ENCODE measurements at places on chromosomes 5 and 9.

DNA sequence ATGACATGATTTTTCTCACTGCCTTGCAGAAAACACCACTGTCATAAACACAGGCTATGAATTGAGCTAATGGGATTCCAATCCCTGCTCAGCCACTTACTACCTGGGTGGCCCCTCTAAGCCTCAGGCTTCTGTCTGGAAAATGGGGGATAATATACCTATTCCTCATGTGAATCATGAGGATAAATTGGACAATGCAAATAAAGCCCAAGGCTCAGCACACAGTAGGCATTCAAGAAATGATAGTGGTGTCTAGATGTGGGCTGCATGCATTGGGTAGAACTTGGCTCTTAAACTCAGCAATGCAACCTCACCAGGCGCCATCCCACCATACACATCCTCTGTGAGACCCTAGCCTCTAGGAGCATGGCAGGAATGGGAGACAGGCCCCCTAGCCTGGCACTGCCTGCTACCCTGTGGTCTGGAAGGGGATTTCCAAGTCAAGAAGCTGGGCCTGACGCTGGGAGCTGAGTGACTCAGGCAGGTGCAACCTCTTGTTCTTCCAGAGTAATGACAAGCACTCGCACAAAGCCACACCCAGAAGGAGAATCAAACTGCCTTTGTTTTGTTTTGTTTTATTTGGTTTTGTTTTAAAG lies 2.3 kb upstream of the TNIP1 start:
- peak; percentile 50 for DNase-seq

DNA sequence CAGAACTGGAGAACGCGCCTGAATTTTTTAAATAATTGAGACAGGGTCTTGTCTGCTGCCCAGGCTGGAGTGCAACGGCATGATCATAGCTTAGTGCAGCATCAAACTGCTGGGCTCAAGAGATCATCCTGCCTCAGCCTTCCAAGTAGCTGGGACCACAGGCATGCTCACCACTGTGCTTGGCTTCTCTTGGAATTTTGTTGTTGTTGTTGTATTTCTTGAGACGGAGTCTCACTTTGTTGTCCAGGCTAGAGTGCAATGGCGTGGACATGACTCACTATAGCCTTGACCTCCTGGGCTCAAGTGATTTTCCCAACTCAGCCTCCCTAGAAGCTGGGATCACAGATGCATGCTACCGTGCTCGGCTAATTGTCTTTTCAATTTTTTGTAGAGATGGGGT lies 58.4 kb upstream of the DAB2IP start:
- DNase-seq = no peak

- no peak for DNase-seq
Observed at GRCh38 chr5:5650242-5650641, 227.8 kb downstream of the ICE1 start.

- DNase-seq = no peak
Observed at GRCh38 chr9:69861011-69861410, 40.4 kb downstream of the CFAP95 start.

DNA sequence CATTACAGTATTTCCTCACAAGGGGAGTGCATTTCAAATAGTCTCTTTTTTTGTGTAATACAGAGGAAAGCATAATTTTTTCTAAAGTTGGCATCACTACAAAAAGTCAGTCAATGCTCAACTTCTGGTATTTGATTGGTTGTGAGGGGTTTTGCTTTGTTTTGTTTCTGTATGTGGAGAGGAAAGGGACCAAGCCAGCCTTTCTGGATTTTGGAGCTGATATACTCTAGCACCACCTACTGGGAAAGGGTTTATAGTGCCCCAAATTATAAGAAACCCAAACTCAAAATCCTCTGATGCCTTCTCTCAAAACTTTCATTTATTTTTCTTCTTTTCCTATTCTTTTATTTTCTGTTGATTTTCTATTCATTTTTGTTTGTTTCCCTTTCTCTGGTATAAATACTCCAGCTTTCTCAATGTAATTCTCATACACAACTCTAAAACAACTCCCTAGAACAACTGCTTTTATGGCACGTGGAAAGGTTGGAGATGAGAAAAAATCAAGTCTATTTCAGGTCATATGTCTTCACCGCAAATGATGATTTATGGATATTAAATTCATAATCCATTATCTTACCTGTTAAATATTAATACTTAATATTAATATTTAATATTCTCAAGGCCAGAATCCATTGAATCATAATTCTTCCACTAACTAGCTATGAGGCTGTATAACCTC lies 69.5 kb upstream of the ANXA1 start:
- DNase-seq = no peak

DNA sequence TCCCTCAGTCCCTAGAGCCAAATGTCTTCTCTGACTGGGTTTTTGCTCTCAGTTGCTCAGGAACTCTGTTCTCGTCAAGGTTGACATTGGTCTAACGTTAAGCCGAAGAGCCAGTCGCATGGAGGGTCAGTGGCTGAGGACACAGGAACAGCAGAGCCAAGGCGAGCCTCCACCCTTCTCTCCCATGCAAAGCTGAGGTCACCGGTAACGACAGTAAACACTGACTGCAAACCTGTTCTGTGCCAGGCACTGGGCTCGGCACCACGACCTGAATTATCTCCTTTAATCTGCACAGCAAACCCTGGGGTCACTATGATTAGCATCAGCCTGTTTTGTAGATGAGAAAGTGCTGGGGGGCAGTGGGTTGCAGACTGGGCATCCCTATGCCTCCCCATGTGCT lies 171.0 kb downstream of the COL23A1 start:
- no peak for DNase-seq

GRCh38 chr9:84781458-84781857 lies 111.9 kb downstream of the NTRK2 start:
- DNase-seq = no peak

GRCh38 chr5:132268769-132269551 lies 11.5 kb downstream of the PDLIM4 start:
- DNase-seq = no peak

GRCh38 chr9:114282926-114283325 lies 40.0 kb upstream of the ORM1 start:
- no peak for DNase-seq

- no peak for DNase-seq
Observed at GRCh38 chr9:130296783-130297055, 31.2 kb downstream of the HMCN2 start.

DNA sequence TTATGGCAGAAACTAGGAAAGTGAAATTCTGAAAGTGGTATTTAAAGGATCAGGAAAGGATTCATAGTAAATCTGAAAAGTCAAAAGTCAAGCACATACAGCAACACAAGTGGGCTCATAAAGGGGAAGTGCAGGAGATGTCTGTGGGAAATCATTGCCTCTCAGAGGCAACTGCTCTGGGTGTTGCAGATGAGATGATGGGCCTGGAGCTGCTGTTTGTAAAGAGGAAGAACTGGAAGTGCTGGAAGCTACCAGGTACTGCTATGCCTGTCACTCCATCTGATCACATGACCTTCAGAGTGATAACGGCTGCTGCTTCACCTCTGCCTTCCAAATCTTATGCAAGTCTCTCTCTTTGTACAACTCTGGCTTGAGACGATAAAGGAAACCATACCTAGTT lies 55.9 kb downstream of the ADRB2 start:
- DNase-seq = no peak

DNA sequence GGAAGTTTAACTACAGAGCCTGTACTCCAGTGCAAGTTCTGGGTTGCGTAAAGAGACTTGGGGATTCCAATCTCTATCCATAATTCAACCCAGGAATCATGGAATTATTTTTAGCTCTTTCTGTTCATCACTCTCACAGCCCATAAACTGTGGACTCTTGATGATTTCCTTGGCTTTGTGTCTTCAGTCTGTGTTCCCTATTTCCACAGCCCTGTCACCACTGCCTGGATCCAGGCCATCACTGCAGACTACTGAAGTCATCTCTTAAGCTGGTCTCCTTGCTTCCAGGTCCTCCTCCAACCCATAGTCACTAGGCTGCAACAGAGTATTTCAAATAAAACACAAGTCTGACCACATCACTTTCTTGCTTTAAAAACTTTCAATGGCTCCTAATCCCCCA lies 211.7 kb downstream of the PLK2 start:
- no peak for DNase-seq

GRCh38 chr5:100577506-100577905 lies 42.3 kb downstream of the FAM174A start:
- DNase-seq = no peak

GRCh38 chr9:81581986-81582385 lies 107.4 kb downstream of the TLE1 start:
- DNase-seq = no peak

DNA sequence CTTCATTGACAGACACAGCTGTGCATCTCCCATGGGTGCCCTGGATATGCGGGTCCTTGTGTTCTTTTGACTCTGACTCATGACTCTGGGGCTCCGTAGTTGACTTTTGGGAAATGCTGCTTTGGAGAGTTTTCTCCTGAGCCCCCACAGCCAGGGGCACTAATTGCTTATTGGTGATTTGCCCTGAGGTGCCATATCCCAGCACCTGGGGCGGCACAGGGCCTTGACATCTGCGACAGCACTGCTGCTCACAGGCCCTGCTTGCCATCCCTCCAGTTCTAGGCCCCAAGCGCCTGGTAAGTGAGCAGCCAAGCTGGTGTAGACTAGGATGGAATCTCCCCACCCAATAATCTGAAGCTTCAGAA lies 75.1 kb downstream of the AMBP start:
- no peak for DNase-seq

DNA sequence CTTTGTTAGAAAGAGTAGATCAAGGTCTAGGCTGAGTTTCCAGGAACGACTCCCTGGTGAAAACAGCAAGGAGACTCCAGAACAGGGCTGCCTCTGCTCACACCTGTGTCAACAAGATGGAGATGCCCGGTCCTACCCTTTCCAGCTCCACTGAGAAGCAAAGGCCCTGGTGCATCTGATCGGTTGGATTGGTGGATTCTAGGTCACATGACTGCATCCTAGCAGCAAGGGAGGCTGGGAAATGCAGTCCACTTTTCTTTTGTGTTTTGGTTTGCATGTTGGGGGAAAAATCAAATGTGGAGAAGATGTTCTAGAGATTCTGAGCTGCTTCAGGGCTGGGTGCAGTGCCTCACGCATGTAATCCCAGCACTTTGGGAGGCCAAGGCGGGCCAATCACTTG lies 82.0 kb upstream of the TRIO start:
- DNase-seq = no peak

DNA sequence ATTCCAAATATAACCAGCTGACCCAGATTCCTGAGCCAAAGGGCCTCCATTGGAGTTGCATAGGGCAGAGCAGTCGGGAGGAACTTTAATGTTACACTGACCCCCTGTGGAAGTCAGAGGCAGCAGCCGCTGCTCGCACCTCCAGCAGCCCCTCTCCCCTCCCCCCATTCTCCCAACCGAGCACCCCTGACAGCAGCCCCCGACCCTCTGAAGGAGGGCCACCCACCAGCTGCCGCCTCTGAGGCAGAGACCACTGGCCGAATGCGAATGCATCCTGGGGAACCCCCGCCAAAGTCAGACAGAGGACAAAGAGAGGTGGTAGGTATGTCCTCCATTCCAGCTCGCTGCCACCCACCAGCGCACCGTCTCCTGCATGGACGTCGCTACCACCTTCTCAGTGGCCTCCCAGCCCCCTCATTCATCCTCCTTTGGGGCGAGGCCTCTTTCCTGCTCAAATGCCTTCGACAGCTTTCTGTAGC lies 231.0 kb downstream of the CDK5RAP2 start:
- no peak for DNase-seq

DNA sequence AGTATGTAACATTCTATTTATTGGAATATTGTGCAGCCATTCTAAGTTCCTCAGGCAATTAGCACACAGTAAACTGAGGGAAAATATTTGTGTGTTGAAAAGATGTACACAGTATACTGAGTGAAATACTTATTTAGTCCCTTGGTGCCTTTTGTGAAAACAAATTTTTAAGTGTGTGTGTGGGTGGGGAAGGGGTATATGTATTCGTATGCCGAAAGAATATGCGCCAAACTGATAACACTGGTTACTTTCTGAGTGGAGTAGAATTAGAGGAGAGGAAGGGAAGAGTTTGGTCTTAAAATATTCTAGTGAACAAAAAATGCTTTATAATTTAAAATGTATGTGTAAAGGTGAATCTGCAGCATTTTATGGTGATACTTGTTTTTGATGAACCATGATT lies 3.1 kb downstream of the DCP2 start:
- no peak for DNase-seq

GRCh38 chr5:86526811-86527348 lies 90.9 kb upstream of the COX7C start:
- DNase-seq = no peak

DNA sequence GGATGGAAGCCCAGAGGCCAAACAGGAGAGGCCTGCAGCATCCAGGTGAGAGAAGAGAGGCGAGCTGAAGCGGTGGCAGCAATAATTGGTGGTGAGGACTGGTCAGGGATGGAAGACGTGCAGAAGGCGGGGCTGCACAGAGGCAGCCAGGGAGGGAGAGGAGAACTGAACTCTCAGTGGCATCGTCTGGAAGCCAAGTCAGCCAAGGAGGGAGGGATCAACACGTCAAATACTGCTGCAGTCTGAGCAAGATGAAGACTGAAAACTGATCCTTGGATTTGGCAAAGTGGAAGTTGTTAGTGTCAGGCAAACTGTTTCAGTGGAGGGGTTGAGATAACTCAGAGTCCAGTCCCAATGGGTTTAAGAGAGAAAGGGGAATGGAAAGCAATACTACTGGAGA lies 145.4 kb downstream of the CDK5RAP2 start:
- no peak for DNase-seq

GRCh38 chr9:119009249-119009648 lies 360.0 kb downstream of the BRINP1 start:
- DNase-seq = no peak

- no peak for DNase-seq
Observed at GRCh38 chr5:151897020-151897552, 27.6 kb downstream of the GLRA1 start.

DNA sequence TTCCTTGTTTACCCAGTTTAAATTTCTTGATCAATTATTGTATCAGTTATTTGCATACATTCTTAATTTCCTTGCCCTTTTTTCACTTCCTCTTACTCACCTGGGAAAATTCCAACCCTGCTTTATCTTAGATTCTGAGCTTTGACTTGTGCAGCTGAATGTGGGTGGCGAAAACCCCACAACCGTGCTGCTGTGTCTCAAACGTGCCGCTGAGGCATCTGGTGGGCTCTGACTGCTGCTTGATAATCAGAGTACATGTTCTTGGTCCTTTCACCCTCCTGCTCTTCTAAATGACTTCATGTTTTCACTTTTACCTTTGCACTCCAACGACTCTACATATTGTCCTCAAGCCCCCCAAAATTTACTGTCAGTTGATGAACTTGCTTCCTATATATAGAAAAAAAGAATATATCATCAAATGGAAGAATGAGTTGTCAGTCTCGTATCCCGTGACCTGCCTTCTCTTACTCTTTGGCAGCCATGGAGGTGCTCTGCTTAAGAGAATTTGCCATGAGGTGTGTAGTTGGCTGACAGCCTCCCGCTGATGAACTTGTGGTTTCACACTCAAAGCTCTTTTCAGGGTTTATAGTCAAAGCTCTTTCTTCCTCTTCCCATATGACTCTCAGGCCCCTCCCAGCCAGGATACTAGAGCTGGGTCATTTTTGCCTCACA lies 14.0 kb upstream of the JAK2 start:
- DNase-seq = peak; percentile 50

GRCh38 chr9:5593904-5594303 lies 35.0 kb upstream of the RIC1 start:
- no peak for DNase-seq

All from stimulated activated CD8-positive, alpha-beta memory T cell treated with anti-CD3 and anti-CD28 coated beads, Interleukin-7, amount 100 ng/mL, for 4 hours (primary cell).